ENCODE measurements at places on chromosomes 2 and 18.

DNA sequence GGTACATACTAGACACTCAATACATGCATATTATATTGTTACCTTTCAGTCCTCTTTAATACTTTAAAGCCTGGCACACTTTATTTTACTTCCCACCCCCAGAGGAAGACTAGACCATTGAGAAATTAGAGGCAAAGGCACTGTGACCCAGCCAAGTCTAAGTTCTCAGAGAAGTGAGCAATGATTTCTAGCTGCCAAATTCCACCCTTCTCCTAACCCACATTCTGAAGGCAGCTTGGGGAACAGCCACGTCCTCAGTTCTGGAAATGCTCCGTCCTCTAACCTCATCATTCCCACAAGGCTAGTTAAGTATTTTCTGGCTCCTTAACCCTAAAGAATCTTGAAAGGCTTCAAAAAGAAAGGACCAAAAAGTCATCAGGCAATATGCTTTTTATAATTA is 86.6 kb downstream of the COL5A2 start:
- DNase-seq: no peak

- no peak for DNase-seq
Observed at GRCh38 chr2:42550870-42551269, 17.6 kb upstream of the MTA3 start.

- no peak for DNase-seq
Observed at GRCh38 chr2:108403494-108403893, 25.7 kb downstream of the SULT1C4 start.

DNA sequence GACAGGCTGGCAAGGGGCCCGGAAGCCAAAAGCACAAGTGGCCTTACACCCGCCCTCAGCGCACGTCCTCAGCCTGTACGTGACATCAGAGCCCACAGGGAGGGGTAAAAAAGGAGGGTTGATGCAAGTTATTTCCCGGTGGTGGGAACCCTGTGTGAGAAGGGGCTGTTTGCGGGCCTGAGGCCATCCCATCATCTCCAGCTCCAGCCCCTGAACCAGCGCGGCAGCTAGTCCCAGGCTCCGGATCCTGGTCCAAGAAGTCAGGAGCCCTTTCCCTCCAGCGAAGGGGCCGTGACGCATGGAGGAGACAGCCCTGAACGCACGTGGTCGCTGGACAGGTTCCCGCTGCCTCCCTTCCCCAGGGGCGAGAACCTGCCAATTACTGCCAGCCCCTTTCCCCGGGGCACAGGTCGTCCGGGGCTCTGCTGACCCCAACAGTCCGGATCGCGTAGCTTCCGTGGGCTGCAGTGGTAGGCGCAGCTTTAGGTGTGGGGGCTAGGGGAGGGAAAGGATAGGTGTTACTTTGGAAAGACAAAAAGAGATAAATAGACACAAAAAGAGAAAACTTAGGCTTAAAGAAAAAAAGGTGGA is 1.3 kb upstream of the LRP2 start:
- DNase-seq: no peak

- DNase-seq: no peak
Observed at GRCh38 chr2:180662941-180663471, 317.4 kb upstream of the UBE2E3 start.

GRCh38 chr18:25544546-25545287 is 192.8 kb upstream of the ZNF521 start:
- no peak for DNase-seq

DNA sequence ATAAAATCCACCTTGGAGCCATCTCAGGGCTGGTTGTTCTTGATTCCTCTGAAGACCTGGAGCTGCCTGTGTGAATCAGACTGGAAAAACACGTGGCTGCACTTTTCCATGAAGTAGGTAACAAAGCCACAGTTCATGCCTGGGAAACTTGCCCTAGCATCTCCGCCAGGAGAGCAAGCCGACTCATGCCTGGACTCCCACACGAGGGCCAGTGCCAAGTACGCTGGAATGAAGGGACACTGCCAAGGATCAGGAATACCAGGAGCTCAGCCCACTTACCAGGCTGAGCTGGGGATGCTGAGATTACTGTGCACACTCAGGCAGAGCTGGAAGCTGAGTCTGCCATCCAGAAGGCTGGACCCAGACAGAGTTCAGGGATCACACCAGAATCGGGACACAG is 10.9 kb upstream of the FHL2 start:
- DNase-seq: peak; percentile 33
